ENCODE measurements at places on chromosomes 2 and 18.

- no peak for DNase-seq
Measured at GRCh38 chr18:56843241-56843640, 192.1 kb downstream of the WDR7 start.

GRCh38 chr2:195594919-195595694, 61.9 kb upstream of the SLC39A10 start:
- DNase-seq = no peak

- DNase-seq = no peak
Measured at GRCh38 chr2:94776036-94776435, 95.2 kb upstream of the TEKT4 start.

GRCh38 chr2:222978850-222979249, 73.1 kb upstream of the KCNE4 start:
- DNase-seq = no peak

- no peak for DNase-seq
Measured at GRCh38 chr2:155546721-155547555, 785.6 kb downstream of the NR4A2 start.

DNA sequence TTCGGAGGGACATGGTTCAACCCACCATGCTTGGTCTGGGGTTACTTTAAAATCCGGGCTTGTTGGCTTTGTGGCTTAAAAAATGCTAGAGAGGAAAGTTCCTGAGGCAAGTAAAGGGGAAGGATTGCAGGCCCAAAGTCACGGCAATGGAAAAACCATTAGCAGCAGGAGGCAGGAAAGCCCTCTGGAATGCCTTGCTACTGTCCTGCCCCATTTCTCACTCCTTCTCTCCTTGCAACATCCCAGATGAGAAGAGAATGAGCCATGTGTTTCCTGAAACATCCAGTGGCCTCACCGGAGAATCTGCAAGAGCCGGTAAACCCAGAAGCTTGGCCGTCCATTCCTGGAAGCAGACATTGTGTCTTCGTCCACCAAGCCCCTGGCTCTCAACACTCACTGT, 97.4 kb upstream of the LCLAT1 start:
- no peak for DNase-seq

GRCh38 chr18:57431467-57432080, 3.6 kb upstream of the ONECUT2 start:
- no peak for DNase-seq

- DNase-seq = peak; percentile 69
Measured at GRCh38 chr2:28393114-28393836, 617 bp downstream of the FOSL2 start.

GRCh38 chr2:142504754-142505153, 372.7 kb upstream of the KYNU start:
- DNase-seq = no peak

DNA sequence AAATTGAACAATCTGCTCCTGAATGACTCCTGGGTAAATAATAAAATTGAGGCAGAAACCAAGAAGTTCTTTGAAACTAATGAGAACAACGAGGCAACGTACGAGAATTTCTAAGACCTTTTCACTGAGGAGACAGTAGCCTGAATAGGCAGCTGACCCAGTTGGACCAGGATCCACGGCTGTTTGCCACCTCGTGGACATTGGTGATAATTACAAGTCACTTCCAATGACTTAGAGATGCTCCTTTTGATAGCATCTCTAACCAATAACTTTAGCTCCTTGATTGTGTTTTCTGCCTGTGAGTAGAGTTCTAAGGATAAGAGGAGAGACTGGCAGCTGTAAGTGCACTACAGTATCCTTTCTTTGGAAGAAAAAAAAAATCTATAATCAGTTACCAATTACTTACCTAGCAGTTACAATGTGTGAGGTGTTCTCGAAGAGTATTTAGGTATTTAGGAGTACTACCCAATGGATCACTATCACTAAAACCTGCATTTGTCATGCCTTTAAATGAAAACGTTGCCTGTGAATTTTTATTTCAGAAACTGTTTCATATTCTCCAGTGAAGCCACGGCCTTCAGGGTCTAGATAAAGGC, 31.3 kb upstream of the CNTNAP5 start:
- no peak for DNase-seq

DNA sequence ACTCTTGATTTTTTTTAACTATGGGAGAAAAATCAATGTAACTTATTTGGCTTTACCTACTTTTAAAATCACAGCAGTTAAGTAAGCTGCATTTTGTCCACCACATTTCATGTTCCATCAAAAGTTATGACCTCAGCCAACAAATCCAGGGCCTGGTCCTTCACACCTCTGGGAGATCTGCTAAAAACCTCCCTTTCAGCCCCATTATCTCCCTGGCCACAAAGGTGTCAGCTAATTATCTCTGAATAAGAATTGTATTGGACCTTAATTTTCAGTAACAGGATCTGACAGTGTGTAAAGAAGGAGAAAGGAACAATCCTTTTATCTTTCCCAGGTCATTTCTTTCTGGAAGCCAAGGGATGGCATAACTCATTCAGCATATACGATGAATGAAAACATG, 359.3 kb downstream of the TMEM182 start:
- no peak for DNase-seq

DNA sequence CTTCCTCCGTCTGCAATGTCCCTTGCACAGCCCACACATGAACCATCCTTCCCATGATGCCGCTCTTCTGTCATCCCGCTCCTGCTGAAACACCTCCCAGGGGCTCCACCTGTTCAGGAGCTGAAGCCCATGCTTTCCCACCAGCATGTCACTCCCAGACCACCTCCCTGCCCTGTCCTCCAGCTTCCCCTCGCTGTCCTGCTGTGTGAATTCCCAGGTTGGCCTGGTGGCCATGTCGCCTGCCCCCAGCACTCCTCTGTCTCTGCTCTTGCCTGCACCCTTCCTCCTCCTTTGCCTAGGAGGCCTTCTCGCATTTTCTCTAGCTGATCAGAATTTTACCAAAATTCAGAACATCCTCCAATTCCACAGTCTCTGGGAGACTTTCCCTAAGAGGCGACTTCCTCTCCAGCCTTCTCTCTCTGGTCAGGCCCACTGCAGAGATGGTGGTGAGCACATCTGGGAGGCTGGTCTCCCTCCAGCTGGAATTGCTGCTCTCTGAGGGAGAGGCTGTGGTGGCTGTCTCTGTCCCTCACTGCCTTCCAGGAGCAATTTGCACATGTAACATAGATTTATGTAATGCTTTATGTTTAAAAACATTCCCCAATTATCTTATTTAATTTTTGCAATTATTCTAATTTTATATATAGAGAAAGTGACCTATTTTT, 8.9 kb upstream of the IL1RL2 start:
- DNase-seq = no peak

- no peak for DNase-seq
Measured at GRCh38 chr2:201833781-201834180, 27.4 kb downstream of the CDK15 start.

- no peak for DNase-seq
Measured at GRCh38 chr18:75223687-75224347, 13.2 kb downstream of the TSHZ1 start.

GRCh38 chr18:56522816-56523215, 115.6 kb downstream of the TXNL1 start:
- no peak for DNase-seq

DNA sequence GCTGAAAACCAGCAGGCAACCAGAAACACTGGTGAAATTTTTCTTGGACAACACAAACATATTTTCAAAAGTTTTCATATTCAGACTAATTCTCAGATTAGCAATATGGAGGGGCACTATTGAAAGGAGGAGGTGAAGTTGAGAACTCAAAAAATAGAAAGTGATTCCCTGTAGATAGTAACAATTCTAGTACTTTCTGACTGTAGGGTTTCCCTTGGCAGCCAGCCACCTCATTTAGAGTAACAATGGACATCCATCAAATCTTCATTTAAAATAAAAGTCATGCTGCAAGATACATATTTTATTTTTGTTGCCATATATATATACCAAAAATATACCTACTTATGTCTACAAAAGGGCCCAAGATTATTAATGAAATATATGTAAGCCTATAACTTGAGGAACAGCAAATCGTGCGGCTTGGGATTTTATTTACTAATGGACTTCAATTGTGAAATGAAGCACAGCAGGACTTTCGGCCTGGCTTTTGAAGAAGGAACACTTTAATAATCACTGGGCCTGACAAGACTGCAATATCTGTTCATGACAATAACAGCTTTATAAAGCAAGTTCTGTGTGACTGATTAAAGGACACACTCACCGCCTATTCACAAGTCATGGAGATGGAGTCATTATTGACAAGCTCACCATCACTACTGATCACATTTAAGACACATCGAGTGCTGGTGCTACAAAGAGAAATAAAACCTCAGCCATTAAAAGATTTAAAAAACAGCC, 6.8 kb upstream of the NR4A2 start:
- DNase-seq = no peak

DNA sequence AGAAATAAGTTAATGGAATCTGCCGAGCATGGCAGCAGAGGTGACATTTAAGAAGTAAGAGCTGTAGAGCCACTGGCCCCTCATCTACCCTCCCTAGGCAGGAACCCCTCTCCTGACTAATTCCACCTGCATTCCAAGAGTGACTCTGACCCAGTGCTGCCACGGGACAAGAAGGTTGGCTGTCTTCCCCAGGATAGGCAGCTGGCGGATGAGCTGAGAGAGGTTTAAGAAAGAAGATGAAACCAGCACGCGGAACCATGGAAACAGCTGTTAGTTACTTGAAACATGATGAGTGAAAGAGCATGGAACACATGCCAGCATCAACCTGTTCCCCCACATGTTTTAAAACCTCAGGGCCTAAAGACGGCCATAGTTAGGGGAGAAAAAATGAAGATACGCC, 74.1 kb downstream of the RND3 start:
- DNase-seq = no peak

Data from GM13976 (cell line).